Stimulated activated CD8-positive, alpha-beta memory T cell treated with anti-CD3 and anti-CD28 coated beads, Interleukin-4, amount 100 ng/mL, for 1 hour (primary cell): ENCODE measurements at places on chromosomes 5 and 9.
A peak's percentile ranks its signal among the peaks of the same experiment; 100 is the strongest.

DNA sequence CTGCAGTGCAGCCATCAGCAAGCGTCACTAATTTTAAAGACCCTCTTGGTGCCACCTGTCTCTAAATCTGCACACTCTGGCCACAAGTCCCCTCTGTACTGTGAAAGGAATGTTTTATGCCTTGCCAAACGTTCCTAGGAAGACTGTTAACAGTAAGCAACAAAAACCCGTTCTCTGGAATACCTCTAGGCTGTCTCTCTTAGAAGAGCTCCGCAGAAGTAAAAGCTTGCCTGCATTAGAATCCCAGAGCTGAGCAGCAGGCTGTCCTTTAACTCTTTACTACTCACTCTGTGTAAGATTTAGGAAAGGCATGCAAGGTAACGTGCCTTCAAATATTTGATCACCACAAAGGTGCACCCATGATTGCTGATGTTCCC lies 53.9 kb upstream of the C9orf72 start:
- DNase-seq: no peak

DNA sequence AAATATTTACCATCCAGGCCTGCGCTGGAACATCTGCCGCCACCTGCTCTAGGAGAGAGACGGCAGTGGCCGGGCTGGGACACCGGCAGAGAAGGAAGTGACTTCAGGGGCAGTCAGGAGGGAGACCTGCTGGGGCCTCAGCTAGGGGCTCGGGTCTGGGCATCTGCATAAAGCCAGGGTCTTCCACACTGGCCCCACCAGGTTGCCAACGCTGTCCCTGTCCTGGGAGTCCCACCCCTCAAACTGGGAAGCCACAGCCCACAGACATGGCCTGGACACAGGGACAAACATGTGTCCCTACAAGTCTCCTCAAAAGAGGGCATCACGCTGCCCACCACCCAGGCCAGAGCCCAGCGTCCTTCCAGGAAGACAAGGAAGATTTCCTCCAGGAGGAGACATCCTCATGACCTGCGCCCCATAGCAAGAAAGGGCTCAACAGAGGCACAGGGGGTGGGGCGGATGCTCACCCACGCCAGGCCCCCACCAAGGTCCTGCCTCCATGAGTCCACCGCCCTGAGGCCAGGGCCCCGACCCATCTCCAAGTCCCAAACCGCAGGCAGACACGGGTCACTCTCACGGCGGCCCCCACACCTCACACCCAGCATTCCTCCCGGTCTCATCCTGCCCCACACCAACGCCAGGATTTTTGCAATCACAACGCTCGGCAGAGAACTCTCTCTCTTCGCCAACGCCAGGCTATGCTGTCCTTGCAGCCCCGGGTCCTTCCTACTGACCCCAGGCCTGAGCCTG lies 9.0 kb downstream of the VAV2 start:
- no peak for DNase-seq

GRCh38 chr9:109272745-109273144 lies 48.1 kb downstream of the EPB41L4B start:
- no peak for DNase-seq

DNA sequence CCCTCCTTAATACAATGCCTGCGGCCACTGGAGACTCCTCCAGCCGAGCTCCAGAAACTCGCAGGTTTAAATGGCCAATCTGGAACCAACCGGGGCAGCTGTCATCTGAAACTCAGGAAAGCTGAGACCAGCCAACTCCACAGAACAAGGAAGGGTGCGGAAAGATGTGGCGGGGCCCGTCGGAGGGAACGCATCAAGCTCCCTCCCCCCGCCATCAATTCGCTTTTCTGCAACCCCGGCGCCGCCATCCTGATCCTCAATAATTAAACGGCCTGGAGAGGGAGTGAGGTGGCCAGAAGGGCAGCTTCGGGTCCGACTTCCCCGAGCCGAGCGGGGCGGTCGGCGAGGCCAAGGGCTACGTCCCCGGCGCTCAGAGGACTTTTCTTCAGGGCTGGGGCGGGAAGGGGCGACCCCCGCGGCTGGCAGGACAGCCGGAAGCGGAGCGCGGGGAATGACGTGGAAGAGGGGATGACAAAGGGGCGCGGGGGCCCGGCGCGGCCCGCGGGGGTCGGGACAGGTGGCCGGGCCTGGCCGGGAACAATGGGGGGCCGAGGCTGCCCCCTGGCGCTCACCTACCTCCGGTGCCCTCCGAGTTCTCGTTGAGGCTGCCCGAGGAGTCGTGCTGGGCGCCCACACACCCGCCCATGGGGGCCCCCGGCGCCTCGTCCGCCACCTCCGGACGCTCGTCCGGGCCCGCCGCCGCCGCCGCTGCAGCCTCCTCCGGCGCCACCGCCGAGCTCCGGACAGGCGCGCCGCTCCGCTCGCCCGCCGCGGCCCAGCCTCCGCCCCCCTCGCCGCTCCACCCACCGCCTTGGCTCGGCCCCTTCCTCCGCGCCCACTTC lies at the start of gene UBTD2:
Gene UBTD2, minus strand, starts transcription at position 745 of the 842 bp plus-strand sequence. Its CDS starts 99 bp downstream, at position 646.
- DNase-seq: peak; percentile 54

- DNase-seq: no peak
Observed at GRCh38 chr5:168920019-168920810, 341.0 kb upstream of the PANK3 start.

- no peak for DNase-seq
Observed at GRCh38 chr5:132190161-132190817, 37.4 kb downstream of the P4HA2 start.

DNA sequence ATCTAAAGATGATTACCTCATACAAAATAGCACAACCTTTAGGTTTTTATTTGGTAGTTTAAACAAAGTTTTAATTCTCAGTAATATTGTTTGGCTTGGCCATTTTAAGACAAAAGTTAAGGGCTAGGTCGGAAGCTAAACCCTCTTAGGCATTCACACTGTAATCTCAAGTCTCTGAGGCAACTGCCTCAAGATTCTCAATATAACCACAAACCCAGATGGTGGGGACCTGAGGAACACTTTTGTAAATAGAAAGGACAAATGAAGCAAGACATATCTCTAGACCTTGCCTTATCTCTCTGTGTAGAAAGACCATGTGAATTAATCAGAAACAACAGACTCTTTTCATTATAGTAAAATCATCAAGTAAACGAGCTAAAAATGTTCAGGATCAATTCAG lies 500.2 kb upstream of the CDH6 start:
- DNase-seq: no peak

DNA sequence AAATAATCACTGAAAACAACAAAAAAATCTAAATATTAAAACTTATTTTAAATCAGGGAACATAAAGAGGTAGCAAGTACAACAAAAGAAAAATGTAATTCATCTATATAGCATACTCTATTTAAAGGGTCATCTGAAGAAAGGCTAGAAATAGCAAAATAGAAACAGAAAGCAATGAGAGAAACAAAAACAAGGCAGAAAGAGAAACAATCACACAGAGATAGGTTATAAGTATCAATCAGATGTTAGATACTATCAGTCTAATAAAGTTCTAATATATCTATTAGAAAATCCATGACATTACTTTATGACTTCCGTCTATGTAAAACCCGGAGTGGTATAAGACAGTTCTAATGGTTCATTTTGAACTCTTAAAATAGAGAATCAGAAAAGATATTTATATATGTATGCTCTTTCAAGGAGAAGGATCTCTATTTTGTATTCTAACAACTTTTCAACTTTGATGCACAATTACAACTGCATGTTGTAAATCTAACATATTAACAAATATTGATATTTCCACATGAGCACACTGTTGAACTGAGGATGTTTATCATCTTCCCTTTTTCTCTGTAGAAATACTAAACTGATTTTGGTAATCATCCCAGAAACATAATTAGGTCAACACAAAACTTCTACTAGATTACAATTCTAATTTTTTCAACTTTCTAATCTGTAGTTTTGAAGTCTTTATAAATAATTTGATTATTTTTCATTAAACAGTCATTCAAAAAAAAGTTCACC lies 15.8 kb downstream of the RICTOR start:
- DNase-seq: no peak

DNA sequence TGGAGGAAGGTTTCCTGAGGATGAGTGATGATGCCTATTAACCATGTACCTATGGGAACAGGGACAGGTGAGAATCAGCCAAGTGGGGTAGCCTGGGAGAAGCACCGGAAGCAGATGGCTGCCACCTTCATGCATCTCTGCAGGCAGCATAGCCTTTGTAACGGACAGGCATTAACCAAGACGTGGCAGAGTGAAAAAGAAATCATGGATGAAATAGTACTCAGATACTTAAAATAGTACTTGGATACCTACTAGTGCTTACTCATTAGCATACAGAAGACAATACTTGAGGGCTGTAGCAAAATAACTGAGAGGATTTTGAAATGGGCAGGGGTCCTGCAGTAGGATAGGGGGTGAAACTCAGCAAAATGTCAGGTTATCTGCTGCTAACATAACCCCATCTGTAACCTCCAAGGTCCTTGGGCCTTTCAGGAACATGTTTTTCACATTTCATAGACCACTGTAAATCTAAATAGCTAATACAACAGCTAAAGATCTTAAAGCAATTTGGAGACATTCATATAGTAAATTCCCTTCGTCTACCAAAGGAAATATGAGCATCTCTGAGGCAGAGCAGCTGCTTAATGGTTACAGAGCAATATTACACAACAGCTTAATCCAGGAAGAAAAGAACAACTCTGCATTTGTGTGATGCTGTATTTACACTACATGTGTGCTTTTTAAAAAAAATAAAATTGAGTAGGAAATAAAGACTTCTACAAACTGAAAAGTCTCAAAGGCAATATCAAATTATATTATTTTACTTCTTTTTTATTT lies 154.3 kb downstream of the NFIB start:
- DNase-seq: no peak

GRCh38 chr5:96381526-96381925 lies 51.5 kb downstream of the PCSK1 start:
- no peak for DNase-seq

GRCh38 chr9:115849679-115850412 lies 303.7 kb upstream of the PAPPA start:
- no peak for DNase-seq

GRCh38 chr9:94135222-94135621 lies 51.0 kb downstream of the PTPDC1 start:
- DNase-seq: no peak

DNA sequence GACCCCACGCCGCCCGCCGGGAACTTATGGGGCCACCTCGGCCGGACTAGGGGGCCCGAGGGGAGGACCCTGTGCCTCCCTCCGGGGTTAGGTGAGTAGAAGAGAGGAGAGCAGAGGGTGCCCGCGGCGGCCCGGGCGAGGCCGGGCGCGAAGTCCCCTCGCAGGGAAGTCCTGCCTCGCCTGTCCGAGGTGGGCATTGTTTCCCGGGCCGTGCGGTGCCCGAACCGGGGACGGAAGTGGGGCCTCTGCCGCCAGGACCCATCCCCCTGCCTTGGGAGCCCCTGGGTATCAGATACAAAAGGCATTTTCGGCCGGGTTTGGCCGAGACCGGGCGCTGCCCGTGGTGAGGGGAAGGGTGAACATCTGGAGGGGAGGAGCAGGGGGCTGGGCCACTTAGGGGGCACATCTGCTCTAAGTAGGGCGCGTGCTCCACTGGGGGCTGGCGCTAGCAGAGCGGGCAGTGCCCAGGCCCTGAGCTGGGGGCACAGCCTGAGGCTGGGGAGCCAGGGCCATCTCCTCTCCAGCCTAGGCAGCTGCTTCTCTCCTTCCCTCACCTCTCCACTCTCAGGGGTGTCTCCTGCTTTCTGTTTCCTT lies 48.2 kb downstream of the DAB2IP start:
- no peak for DNase-seq

- no peak for DNase-seq
Observed at GRCh38 chr5:40955313-40955712, 46.0 kb downstream of the C7 start.

DNA sequence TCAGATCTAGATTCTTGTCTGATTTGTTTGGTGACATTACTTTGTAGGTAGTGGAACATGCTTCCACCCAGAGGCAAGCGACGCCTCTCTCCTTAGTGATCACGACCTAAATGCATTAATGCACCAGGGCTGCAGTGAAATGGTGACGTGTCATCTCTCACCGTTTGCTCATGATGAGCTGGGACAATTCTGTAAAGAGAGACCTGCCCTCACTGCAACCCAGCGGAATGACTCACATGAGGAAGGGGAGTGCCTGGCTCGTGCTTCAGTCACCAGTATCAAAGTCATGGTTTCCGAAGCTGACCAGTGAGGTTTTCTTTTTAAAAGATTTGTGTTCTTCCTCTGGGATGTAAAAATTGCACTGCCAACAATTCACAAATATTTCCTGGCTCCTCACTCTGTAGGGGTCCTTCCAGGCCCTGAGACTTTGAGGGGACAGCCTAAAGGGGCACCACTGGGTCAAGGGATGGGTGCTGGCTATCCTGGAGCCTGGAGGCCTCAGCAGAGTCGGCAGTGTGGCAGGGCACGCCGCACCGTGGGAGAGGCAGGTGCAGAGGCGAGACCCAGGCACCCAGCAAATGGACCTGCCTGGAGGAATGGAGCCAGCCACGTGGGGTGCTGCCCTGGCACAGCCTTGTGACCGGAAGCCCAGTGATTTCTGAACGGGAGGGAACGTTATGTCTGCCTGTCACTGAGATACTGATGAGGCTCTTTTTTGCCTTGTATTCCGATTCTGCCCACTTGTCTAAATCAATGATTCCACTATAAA lies 17.3 kb downstream of the QSOX2 start:
- no peak for DNase-seq

DNA sequence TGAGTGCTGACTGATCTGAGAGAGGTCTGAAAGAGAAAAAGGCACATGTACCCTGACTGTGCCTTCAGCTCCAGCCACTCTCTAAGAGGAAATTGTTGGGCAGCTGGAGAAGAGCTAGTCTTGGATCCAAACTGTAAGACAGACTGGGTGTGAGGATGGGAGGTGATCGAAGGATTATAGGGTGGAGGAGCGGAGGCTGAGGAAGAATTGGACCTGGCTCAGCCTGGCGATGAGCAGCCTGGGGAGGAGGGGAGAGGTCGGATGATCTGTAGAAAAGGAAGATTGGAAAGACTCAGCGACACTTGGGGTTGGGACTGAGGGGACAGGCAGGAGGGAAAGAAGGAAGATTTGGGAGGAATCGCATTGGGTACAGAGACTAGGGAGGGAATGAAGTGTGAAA lies 98.6 kb upstream of the SLC25A48 start:
- no peak for DNase-seq

DNA sequence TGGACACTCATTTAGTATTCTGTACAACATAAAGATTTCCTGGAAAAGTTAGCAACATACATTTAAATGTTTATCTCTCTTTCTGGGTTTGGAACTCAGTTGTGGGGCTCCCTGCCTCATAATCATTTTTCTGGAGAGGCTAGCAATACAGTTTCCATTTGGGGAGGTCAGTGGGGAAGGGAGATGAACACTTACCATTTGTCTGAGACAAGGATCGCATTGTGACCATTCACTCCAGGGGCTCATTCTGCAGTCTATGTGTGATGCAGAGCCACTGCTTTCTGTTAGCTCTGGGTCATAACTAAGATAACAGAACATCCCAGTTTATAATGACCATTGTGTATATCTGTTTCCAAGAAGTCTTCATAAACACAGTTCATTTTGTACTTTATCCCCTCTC lies 22.4 kb downstream of the C9 start:
- no peak for DNase-seq

DNA sequence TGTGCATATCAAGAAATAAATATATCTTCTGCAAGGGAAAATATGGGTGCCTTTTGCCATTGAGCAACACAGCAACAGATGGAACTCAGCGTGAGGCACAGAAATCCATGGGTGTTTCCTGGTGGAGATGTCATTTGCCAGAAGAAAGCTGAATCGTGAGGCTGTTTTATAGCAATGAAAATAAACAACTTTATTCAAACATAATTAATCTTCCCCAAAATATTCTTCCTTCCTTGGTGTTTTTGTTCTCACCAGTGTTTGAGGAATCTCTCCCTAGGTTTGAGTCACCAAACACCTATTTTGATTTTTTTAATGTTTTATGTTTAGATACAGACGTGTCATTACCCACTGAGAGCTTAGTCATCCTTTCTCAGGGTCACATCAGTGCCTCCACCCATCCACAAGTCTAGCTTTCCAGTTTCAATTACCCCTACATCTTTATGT lies 65.8 kb upstream of the PAPPA start:
- no peak for DNase-seq
